ENCODE measurements at places on chromosomes 4 and X.

DNA sequence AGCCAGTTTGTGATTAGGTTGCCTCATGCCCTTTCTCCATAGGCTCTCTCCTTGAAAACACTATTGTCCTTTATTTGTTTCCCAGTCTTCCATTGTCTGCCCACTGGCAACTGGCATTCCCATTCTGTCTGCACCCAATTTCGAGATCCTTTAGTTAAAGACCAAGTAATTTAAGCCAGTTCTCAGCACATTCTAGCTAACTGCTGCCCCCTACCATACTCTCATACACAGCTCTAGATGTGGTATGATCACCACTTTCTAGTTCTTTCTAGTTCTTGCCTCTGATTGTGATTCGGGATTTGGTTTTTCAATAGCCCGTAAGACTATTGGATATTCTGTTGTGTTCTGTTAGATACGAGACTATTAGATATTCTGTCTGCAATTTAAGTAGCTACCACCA, 135.8 kb upstream of the TRPC5 start:
- no peak for DNase-seq

GRCh38 chr4:112861691-112862674, 187.5 kb upstream of the ANK2 start:
- DNase-seq: no peak

DNA sequence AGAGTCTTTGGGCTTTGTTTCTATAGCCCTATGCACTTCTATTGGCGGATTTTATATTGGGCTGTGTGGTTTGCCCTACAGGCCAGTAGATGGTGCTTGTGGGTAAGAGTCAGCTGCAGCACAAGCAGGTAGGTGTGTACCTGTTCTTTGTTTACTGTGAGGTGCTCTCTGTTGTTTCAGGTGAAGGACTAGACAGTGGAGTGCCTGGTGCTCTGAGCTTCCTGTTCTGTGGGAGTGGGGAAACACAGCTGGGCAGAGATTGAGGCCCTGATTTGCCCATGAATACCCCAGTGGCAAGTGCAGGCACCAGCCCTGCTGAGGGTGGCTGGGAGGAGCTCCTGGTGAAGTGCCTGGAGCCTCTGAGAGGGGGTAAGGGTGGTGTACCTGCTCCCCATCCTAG, 26.3 kb upstream of the UCP1 start:
- no peak for DNase-seq

- no peak for DNase-seq
Measured at GRCh38 chr4:151934766-151935165, 174.0 kb upstream of the GATB start.

DNA sequence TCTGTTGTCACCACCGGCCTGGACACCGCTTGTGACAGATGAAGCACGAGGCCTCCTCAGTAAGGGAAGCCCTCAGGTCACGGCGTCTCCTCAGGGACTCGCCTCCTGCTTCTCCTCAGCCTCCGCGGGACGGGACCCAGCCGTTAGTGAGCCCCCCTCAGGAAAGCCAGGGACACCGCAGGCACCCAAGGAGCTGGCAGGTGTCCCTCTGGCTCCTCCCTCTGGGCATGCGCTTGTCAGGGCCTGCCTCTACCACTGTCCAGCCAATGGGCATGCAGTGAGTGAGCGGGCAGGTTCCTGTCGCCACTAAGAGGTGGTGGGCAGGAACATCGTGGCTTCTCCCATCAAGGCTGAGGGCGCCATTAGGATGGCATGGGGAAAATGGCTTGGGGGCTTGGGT, 23.5 kb upstream of the CT55 start:
- no peak for DNase-seq

GRCh38 chrX:48698306-48698705, 1.8 kb downstream of the SUV39H1 start:
- no peak for DNase-seq

GRCh38 chrX:154827194-154828015, 7.1 kb downstream of the SMIM9 start:
- no peak for DNase-seq

DNA sequence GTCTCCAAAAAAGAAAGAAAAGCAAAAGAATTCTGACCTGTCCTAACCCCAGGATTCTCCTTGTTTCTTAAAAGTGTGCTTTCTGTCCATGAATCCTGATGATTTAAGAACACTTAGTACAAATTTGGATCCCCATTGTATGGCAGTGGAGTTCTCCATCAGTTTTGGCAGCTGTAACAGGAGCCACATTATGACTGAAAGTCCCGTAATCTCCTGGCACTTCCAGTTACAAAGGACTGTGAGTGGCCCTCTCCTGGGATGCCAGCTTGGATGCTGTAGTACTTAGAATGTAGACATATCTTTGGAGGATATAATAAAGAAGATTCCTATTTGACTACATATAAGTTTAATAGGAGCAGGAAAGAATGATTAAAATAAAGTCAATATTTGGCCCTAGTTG, 20.6 kb downstream of the AP1AR start:
- no peak for DNase-seq

DNA sequence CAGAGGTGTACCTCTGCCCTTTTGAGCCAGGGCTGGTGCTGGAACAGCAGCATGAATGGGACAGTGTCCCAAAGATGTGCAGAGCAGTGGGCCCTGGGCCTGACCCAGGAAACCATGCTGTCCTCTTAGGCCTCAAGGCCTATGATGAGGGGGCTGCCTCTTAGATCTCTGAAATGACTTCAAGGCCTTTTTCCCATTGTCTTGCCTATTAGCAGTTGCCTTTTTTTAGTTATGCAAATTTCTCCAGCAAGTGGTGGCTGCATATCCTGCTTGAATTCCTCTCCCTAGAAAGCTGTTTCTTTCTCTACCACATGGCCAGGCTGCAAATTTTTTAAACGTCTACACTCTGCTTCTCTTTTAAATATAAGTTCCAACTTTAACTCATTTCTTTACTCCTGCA, 160.3 kb downstream of the CFAP299 start:
- DNase-seq: no peak

GRCh38 chr4:76856243-76857073, 41.5 kb downstream of the SOWAHB start:
- no peak for DNase-seq

- no peak for DNase-seq
Measured at GRCh38 chr4:139921429-139922184, 232.4 kb downstream of the MAML3 start.

- DNase-seq: no peak
Measured at GRCh38 chr4:133972586-133972985, 229.0 kb downstream of the PABPC4L start.

- no peak for DNase-seq
Measured at GRCh38 chrX:39675619-39676018, 422.1 kb downstream of the BCOR start.

GRCh38 chr4:126396703-126397102, 1081.9 kb downstream of the FAT4 start:
- no peak for DNase-seq

DNA sequence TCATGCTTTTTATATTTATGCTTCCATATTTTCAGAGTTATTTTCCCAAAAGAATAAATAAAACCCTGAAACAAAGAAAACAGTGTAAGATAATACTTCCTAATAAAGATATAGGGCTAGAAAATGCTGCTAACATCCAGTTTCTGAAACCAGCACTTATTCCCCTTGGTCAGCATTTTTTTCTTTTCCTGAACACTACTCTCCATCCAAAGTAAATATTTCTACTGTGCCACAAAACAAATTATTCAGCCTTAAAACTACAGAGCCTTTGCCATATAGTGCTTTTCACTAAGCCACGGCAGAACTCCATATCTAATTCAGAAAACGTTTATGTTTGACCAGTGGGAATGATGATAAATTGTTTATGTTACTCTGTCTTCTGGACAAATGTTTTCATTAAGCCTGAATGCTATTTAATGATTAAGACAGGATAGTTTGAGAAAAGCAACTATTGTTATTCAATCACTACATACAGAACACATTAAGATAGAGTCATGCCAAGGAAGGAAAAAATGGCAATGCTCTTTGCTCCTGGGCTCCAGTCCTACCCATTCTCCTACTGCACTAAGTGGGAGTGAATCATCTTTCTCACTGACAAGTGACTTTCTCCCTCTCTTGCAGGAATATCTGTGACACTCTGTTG, 723.9 kb downstream of the FAT4 start:
- no peak for DNase-seq

Measured in activated CD8-positive, alpha-beta memory T cell treated with anti-CD3 and anti-CD28 coated beads for 4 hours (primary cell).